ENCODE measurements at places on chromosomes 2 and 18.

DNA sequence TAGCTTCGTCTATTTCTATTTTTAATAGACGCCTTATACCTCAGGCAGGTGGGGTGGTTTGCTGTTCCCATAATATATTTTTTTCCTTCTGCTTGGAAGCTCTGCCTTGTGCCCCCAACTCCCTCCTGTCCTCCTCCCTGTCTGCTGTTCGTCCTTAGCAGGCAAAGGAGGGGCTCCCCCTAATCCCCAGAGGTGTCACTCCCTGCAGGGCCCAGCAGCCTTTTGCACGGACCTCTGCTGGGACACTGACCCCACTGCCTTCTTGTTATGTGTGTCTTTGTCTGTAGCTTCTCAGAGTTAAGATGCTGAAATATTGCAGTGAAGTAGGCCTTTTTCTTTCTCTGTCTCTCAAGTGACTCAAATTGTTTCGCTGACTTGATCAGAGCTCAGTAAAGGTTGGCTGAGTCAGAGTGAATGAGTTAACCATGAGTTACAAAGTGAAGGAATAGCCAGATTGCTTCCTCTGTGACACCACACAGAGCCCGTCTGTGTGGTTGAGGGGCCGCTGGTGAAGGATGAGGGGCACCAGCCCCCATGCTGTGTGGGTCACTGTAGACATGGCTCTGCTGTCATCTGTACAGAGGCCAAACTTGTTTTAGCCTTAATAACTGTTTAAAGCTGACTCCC lies 47.7 kb downstream of the PRKCE start:
- no peak for DNase-seq

GRCh38 chr18:67359873-67360838 lies 156.4 kb downstream of the DSEL start:
- DNase-seq = no peak

DNA sequence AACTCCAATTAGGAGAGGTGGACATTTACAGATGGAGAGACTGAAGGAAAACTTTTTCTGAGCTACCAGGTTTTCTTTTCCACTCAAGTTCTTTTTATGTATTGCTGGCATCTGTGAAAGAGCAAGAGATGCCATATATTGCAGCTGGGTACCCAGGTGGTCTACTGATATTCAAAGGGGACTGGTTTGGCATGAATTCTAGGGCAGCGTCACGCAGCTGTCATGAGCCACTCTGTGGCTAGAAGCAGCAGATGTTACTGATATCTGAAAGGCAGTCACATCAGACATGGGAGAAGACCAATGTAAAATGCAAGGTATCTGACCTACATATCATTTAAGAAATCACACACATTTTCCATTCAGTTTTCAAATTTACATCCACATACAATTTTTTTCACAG lies 408.8 kb downstream of the GALNT13 start:
- peak; percentile 45 for DNase-seq

DNA sequence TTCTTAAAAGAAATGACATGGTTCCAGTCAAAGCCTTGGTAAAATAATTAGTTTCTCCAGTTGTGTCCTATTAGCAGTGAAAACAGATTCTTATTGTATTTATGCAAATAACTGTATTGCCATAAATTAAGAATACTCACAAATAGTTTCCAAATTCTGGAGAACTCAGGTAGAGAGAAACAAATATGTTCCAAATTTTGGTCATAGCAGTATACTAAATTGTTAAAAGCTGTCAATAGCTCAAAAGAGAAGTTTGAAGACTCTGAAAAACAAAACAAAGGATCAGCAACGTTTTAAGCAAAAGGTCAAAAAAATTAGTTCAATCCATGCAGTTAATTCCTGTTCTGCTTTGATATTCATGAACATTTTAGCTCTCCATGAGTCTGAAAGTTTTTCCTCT lies 25.5 kb downstream of the ELMOD3 start:
- DNase-seq = no peak

DNA sequence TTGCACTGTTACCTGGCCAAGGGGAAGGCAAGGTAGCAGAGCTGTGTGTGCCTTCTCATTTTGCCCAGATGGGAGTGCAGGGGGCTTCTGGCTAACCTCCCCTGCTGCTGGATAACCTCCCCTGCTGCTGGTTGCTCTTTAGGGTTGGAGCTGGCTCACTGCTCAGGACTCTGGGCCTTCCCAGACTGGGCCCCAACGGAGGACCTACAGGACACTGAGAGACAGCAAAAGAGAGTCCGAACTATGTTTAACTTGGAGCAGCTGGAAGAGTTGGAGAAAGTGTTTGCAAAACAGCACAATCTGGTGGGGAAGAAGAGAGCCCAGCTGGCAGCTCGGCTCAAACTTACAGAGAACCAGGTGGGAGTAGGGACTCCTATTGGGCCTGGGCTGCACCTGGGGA lies 5.8 kb upstream of the SMYD5 start:
- no peak for DNase-seq

GRCh38 chr2:207828361-207829057 lies 58.8 kb upstream of the FZD5 start:
- no peak for DNase-seq

DNA sequence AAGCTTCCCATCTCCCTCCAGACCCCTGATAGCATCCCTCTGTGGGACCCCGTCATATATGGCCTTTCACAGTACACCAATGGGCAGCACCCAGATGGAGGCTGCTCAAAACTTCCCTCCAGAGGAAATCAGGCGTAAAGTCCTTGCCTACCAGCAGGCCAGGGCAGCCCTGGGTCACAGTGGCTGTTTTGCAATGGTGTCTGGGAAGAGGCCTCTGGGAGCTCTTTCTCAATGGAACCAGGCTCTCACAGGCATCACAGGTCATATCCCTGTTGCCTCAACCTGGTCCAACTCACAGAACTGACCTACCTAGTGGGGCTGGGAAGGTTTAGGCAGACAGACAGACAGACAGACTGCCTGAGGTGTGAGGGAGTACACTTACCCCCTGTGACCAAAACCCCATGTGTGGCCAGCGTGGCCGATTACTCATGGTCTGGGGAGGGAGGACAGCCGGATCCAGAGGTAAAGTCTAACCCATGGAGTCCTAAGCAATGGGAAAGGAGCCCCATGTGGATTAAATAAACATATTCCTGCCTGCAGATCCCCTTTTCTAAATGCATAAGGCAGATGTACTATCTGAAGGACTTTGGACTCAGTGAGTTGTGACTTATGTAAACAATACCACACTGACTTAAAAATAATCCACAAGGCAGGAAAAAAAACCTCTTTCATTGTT lies 58.2 kb downstream of the BCL2L11 start:
- DNase-seq = no peak

GRCh38 chr18:34985963-34986362 lies 55.2 kb upstream of the MAPRE2 start:
- no peak for DNase-seq

- no peak for DNase-seq
These were observed 420.0 kb upstream of the CYRIA start for GRCh38 chr2:17085546-17086202.

DNA sequence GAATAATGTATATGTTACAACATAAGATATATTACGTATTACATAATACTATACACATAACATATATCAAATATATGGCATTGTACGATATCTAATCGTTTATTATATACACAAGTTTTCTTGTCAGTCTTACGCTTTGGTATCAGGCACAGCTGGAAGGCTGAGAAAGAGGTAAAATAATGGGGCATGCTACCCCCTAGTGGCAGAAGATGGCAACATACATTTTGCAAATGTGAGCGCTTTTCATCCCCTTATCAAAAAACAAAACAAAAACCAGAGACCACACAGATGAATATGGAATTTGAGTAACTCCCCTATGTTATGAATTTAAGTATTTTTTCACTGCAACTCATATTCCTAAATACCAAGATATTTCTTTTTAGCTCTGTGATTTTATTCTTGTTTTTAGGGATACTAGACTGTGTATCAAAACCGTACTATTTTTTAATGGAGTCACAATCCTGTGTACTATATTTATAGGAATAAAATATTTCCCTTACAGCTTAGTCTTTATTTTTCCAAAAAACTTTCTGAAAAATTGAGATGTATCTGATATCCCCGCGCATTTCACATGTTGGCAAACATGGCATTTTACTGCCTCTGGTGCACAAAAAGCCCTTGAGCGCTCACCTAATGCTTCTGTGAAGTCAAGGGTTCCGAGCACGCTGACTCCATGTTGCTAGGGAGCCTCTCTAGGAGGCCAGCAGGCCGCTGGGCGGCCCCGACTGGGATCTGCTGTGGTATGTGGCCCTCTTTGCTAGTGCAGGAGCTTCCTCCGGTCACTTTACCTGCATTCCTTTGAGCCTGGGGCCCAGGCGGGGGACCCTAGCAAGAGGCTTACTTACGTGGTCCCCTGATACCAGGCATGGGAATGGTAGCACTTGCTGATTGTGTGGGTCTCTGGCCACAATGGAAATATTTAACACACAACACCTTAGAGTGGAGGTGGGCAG lies 62.5 kb downstream of the SLC4A3 start:
- DNase-seq = peak; percentile 53

- DNase-seq = no peak
These were observed 370.1 kb downstream of the IRS1 start for GRCh38 chr2:226429476-226429875.

All from brain (organoid and tissue), 16 donors.